ENCODE measurements at places on chromosomes 6 and 20.

DNA sequence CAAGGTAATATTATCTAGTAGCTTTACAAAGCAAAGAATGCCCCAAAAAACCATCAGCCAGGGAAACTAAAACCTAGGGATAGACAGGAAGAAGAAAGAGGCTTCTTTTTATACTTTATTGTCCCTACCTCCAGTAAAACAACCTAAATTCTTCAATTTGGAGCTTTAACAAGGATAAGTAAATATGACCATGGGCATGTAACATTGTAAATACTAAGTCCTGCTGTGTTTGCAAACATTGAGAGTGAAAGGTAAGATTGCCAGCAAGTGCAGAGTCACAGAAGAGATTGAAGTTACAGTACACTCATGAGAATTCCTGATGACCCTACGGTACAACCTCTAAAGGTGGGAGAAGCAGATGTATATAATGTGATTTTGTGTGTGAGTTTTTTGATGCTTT lies 117.2 kb downstream of the FOXO3 start:
- DNase-seq, result no peak

GRCh38 chr6:1426416-1426815 lies 37.0 kb downstream of the FOXF2 start:
- peak; percentile 58 for DNase-seq

- DNase-seq, result no peak
Observed at GRCh38 chr6:112016320-112016719, 37.6 kb upstream of the CCN6 start.

- no peak for DNase-seq
Observed at GRCh38 chr6:16136621-16137450, 8.0 kb downstream of the MYLIP start.
